ENCODE measurements at places on chromosomes 7 and 10.

DNA sequence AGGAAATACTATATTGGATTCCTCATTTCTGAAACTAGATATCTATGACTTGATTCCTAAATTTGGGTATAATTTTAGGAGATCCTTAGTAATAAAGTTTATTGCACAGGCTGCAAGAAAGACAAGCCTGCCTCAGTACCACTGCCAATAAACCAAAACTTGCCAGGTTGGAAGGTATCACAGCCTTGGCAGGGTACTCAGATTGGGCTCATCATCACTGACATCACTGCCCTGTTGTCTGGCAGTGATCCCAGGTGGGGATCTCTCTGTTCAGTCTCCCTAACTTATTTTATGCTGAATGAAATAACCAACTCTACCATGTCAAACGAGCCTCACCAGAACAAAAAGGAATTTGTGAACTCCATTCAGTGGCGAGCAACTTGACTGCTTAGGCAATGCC lies 18.8 kb downstream of the FIGNL1 start:
- no peak for DNase-seq

- no peak for DNase-seq
Observed at GRCh38 chr7:138670594-138670993, 30.6 kb downstream of the SVOPL start.

- no peak for DNase-seq
Observed at GRCh38 chr10:27485986-27486385, 18.1 kb upstream of the RAB18 start.

GRCh38 chr10:97179731-97180362 lies 5.9 kb downstream of the SLIT1 start:
- no peak for DNase-seq

GRCh38 chr10:102450124-102450373 lies 1.3 kb downstream of the C10orf95 start:
- no peak for DNase-seq

GRCh38 chr10:1420661-1421362 lies 316.5 kb downstream of the ADARB2 start:
- peak; percentile 9 for DNase-seq

- no peak for DNase-seq
Observed at GRCh38 chr7:41375582-41375981, 327.3 kb downstream of the INHBA start.

GRCh38 chr10:128643658-128644057 lies 517.4 kb upstream of the MKI67 start:
- no peak for DNase-seq

- DNase-seq: no peak
Observed at GRCh38 chr7:74505471-74506324, 52.0 kb downstream of the GTF2IRD1 start.

- peak; percentile 93 for DNase-seq
Observed at GRCh38 chr10:102394801-102395399, 605 bp upstream of the NFKB2 start.

DNA sequence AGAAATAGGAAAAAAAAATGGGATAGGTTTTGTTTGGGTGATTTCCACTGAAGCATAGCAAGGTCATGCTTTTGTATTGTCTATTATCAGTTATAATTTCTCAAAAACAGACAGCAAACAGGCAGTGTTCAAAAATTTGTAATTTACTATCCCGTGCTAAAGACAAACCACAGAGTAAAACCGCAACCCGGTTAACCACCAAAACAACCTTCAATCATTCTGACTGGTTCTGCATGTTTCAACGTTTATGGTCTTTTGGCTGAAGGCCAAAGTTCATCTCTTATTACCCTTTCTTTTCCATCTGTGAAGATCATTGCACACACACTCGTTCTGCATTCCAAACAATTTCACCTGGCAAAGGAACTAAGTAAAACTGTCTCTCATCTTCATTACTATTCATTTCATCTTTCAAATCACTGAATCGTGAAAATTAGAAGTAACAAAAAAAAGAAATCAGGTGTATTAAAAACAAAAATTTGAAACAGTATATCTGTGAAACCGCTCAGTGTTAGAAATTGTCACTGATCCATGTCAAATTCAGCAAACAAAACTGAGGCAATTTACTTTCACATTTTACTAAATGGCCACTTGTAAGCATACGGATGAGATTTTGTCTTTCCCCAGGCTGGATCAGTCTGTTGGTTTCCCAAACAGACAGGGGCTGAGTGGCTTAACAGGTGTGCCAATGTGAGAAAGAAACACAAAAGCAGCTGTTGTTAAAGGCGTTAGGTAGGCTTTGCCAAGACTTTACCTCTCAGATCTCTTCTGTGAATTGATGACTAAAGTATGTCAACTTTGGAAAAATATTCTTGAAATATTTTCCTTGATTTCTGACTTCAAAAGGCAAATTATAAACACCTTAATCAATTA lies 539.6 kb downstream of the CNTNAP2 start:
- no peak for DNase-seq

DNA sequence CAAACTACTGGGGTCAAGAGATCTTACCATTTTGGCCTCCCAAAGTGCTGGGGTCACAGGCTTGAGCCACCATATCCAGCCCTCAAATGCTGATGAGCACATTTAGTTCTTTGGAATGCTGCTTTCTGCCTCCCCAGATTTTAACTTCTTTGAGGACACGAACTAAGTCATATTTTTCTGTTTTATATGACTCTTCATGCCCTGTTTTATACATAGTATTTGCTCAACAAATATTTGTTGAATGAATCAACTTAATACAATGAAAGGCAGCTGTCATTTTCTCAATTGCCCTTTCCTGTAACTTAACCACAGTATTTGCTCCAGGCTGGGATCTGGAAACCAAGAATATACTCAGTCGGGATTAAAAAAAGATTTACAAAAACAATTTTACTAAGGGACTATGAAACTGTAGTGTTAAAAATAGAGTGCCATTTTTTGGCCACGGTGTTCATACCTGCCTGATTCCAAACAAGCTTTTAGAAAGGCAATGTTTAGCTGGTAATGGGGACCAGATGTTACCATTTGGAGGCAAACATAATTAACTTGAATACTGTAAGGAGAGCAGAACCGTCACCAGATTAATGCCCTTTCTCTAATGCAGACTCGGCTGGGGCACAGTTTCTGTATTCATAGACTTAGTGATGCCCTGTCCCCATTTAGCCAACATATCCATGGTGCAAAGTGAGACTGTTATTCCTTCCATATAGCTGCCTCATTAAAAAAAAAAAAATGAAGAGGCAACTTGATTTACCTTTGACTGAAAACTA lies 117.6 kb downstream of the NRP1 start:
- DNase-seq: no peak

DNA sequence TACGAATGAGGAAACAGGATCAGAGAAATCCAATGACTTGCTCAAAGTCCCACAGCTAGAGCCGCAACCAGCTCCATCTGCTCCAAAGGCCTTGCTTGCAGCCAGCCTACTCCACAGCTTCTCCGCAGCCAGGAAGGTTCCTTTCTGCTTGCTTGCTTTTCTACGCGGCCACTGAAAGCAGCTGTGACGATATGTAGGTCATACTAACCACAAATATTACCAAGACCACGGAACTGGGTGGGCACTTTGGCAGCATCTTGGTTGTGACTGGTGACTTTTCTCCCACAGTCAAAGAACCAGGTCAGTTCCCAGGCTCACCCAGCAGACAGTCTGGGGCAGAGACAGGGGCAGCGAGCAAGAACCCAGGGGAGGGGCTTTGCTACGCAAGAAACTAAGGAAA lies 86.4 kb downstream of the FAM53B start:
- DNase-seq: no peak

DNA sequence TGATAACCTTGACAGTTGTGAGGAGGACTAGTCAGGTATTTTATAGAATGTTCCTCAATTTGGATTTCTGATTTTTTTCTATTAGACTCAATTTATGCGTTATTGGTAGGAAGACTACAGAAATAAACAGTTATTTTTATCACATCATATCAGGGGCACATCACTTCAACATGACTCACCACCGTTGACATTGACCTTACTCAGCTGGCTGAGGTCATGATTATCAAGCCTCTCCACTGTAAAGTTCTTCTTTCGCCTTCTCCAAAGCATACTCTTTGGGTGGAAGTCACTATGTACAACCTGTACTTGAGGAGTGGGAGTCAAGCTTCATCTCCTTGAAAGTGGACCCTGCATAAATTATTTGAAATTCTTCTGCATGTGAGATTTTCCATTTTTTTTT lies 194.3 kb upstream of the IGFBP3 start:
- no peak for DNase-seq

GRCh38 chr10:34378297-34378696 lies 436.8 kb downstream of the PARD3 start:
- no peak for DNase-seq

DNA sequence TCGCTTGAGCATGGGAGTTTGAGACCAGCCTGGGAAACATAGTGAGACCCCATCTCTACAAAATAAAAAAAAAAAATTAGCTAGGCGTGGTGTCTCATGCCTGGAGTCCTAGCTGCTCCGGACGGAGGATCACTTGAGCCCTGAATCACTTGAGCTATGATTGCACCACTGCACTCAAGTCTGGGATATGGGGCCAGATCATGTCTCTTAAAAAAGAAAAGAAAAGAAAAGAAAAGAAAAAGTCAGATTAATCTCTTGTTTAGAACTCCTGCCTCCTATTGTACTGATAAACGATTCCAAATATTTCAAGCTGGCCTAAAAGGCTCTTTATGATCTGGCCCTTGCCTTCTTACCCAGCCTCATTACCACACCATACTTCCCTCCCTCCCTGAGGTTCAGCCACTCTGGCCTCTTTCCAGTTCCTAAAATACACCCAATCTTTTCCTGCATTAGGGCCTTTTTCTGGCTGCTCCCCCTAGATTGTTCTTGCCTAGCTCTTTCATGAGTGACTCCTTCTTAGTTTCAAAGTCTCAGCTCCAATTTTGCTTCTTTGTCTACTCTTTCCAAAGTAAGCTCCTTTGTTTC lies 41.7 kb downstream of the VCL start:
- peak; percentile 48 for DNase-seq

DNA sequence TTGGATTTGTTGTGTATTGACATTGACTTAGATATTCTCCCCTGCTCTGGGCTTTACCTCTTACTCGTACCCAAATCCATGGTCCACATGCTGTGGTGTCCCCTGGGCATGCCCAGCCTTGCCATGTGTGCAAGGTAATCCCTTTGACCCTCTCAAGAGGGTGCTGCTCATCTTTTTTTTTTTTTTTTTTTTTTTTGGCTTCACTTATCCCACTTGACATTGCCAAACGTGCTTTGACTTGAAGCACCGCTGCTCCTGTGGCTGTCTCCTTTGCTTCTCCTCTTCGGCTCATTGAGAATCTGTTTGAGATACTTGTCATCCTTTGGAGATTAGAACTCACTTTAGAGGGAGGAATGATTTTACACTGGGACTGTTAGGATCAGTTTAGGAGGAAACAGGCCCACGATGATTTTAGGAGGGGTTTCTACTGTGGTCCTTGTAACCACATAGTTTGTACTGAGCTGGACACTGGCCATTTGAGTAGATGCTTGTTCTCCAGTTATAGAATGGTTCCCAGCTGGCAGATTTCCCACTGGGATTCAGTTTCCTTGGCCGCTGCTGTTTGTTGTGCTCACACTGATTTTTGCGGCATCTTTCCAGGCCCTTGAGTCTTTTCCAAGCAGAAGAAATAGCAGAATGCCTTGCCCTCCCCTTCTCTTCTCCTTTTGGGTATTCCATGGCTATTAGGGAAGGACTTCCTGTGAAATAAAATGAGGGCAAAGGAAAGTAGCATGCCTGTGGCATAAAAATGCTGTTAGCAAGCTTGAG lies 184.8 kb downstream of the AUTS2 start:
- DNase-seq: no peak

DNA sequence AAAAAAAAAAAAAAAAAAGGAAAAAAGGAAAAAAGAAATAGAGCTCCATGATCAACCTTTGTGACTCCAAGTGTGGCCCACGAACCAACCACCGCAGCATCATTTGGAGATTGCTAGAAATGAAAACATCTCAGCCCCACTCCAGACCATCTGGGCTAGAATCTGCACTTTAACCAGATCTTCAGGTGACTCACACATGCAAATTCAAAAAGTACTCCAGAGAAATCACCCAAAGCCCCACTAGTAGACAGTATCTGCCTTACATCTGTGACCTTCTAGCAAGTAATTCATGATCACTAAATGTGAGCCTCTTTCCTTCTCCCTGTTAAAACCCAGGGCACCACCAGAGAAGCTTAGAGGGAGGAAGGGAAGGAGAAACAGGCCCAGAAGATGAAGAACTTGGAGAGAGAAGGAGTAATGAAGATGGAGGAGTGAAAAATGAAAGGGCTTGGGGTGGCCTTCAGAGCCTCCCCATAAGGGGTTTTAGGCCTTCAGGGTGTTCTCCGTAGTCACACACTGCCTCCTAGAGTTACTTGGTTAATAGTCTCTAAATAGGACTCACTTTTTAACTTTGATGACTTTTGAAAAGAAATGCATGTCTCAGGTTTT lies 94.0 kb downstream of the SLC37A3 start:
- DNase-seq: no peak

DNA sequence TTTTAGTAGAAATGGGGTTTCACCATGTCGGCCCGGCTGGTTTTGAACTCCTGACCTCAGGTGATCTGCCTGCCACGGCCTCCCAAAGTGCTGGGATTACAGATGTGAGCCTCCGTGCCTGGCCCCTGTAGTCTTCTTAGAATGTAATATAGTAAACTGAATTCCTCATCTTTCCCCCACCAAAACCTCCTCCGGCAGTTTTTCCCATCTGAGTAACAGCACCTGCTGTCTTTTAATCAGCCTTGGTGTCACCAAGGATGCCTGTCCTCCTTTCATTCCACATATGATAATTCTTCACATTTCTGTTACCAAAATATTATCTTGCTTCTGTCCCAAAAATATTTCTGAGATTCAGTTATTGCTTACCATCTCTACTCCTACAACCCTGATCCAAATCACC lies 80.2 kb downstream of the ZEB1 start:
- no peak for DNase-seq

GRCh38 chr10:27783660-27784059 lies 38.0 kb upstream of the MKX start:
- DNase-seq: peak; percentile 60

DNA sequence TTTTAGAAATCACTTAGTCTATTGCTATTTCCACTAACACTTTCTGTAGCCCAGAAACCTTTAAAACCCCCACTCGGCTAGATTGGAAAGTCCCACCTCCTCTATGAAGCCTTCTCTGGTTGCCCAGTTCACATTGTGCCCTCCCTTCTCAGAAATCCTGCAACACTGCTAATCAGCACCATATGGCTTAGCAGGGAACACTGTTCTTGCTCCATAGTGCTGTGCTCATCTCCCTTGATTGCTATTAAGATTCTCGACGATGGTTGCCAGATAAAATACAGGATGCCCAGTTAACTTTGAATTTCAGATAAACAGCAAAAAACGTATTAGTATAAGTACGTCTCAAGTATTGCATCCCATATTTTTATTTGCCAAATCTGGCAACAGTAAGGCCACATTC lies 40.1 kb upstream of the XPNPEP1 start:
- DNase-seq: no peak

GRCh38 chr7:17713584-17713983 lies 226.7 kb downstream of the SNX13 start:
- DNase-seq: no peak
